ENCODE measurements at places on chromosomes 6 and 20.

DNA sequence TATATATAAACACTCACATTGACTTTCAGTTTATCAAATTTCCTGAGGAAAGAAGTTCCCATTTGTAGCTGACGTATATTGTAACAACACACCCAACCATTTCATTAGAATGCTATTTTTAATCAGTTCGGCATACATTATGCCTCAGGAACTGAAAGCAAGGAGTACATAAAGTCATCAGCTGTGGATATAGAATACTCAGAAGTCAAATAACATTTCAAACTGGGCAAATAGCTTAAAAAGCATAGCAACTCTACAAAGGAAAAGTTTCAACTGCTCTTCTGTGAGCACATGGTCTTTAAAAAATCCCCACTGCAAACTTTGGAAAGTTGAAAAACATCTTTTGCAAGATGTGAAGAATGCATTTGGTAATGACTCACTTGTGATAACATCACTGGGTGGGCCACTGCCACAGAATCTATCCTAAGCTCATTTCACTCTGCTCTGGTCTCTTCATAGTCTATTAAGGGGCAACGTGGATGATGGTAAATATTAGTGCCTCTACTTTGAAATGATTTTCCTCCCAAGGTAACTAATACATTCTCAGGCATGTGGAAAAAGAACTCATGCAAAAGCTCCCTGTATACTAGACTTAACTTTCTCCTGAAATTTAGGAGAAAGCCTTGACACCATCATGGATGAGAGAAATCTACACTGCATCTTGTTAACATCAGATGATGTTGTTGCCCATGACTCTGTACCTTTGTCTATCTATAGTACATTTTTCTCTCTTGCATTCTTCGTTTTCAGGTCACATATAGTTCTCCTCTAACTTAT lies 49.2 kb downstream of the FYN start:
- DNase-seq, result no peak

DNA sequence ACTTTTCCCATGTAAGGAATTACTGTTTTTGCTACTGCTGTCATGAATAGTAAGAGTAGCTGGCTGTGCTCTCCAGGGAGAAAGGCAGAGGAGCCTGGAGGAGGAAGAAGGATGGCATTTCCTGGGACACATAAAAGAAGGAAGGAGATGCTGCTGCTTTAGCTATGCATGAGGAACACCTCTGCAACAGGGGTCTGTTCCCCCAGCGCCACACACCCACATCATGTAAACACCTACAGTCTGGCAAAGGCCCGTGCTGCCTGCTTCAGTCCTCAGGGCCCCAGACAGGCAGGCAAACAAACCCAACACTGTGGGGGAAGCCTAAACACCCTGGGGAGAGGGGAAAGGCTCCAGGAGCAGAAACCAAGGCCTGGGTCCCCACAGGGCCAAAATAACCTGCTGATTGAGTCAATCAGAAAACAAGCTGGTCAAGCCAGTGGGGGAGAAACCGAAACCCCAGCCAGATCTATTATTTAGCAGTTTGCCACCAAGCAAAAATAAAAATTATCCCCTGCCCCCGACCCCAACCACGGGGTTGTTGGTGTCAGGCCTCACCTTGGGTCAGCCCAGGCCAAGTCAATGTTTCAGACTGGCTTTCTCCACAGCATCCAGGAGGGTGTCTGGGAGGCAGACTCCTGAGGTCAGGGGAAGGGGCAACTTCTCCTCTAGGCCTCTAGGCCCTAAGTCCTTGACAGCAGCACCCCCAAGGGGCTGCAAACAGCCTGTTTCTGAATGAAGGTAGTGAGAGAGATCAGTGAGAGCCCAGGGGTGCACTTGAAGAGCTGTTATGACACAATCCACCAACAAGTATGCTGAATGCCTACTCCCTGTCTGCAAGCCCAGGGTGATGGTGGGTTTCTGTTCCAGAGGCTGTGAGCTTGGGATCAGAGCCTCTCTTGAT lies 34.6 kb upstream of the SCUBE3 start:
- no peak for DNase-seq

- DNase-seq, result no peak
Measured at GRCh38 chr6:24848461-24848860, 49.7 kb upstream of the ARMH2 start.

DNA sequence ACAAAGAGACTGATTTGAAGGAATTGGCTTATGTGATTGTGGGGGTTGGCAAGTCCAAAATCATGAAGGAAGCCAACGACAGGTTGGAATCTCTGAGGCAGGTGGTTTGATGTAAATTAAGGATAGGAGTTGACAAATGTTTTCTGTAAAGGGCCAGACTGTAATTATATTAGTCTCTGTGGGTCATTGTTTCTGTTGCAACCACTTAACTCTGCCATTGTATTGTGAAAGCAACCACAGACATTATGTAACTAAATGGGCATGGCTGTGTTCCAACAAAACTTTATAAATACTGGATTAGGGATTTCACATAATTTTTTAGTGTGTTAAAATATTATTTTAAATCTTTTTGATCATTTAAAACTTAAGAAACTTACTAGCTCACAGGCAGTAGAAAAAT lies 199.2 kb upstream of the MYLIP start:
- no peak for DNase-seq
